Dermis microvascular lymphatic vessel endothelial cell (primary cell): ENCODE measurements at places on chromosomes 1 and 21.

DNA sequence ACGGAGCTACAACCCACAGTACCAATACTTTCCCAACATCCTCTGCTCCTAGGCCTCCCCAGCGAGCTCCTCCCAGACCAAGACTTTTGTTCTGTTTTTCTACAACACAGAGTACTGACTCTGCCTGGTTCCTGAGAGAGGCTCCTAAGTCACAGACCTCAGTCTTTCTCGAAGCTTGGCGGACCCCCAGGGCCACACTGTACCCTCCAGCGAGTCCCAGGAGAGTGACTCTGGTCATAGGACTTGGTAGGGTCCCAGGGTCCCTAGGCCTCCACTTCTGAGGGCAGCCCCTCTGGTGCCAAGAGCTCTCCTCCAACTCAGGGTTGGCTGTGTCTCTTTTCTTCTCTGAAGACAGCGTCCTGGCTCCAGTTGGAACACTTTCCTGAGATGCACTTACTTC, 20.6 kb downstream of the PLA2G5 start:
- DNase-seq, result no peak

GRCh38 chr1:233916706-233917105, 12.2 kb downstream of the SLC35F3 start:
- no peak for DNase-seq

DNA sequence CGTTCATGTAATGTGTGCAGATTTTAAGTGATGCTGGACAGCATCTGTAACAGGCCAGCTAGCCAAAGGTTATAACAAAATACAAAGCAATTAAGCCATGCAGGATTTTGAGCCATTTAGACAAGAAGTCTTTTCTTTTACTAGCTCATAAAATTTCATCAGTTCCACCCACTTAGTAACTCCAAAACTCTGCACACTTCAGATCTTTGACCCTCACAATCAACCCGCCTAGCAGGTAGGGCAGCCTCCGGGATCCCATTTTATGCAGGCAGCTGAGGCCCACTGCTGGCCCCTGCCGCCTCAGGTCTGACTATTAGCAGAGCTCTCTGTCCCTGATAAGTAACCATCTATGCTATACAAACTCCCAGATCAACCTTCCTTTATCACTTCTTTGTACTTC, 9.2 kb downstream of the LBR start:
- no peak for DNase-seq

- no peak for DNase-seq
Observed at GRCh38 chr1:24136956-24137539, 5.9 kb downstream of the IL22RA1 start.

GRCh38 chr1:15837931-15838330, 9.6 kb upstream of the SPEN start:
- no peak for DNase-seq

- DNase-seq, result no peak
Observed at GRCh38 chr1:152111515-152111968, 3.7 kb downstream of the TCHH start.

DNA sequence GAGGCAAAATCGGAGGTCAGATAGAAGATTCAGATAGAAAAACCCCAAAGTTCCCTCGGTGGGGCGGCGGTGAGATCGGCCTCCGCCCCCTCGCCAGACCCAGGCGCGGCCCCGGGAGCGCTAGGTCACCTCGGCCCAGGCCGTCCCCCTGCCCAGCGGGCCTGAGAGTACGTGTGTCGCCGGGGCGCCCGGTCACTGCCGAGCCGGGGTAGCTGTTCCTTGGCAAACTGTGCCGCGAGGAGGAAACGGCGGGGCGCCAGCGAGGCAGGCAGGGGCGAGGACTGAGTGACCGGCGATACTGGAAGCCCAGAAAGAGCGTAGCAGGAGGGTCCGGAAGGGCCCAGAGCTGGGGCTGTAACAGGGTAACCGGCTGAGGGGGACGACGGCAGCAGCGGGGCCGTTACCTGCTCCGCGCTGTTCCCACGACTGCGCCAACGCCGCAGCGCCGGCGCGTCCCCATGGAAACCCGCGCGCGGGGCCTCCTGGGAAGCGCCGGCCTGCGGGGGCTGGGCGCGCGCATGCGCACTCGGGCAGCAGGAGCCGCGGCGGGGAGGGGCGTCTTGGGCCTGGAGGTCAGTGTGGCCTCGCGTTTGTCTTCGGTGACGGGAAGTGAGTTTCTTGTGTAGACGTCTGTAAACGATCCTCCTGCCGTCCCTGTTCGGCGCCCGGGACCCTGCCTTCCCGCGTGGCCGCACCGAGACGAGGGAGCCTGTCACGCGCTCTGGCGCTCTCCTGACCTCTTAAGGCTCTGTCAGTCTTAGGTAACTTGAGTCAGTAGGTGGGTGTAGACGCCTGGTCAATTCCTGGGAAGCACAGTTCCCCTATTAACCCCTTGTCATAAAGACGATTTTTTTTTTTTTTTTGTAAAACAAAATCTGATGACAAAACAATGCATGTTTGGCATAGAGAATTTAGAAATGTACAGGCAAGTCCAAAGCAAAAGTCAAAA, at the start of gene LCA5L:
LCA5L (minus strand) TSS at position 458 of the 949 bp plus-strand sequence. CDS start 17,285 bp downstream, outside the sequence.
- peak; percentile 54 for DNase-seq

GRCh38 chr1:89721351-89721750, 88.4 kb downstream of the LRRC8C start:
- DNase-seq, result no peak

GRCh38 chr21:15275615-15276235, 210.9 kb upstream of the NRIP1 start:
- DNase-seq, result no peak

GRCh38 chr1:198775606-198776005, 136.8 kb downstream of the PTPRC start:
- no peak for DNase-seq

DNA sequence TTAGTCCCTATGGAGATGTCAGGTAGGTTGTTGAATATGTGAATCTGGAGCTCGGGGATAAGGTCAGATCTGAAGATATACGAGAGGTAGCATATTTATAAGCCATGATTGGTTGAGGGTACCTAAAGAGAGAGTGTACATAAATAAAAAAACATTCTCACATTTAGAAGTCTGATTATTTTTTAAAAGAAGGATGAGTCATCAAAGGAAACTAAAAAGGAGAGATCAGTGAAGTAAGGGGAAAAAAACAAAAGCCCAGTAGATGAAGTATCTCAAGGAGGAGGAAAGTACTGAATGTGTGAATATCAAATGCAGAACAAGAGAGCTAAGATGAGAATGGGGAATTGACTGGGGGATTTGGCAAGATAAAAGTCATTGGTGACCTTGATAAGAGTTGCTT, 15.7 kb upstream of the ANGPTL1 start:
- DNase-seq, result no peak

DNA sequence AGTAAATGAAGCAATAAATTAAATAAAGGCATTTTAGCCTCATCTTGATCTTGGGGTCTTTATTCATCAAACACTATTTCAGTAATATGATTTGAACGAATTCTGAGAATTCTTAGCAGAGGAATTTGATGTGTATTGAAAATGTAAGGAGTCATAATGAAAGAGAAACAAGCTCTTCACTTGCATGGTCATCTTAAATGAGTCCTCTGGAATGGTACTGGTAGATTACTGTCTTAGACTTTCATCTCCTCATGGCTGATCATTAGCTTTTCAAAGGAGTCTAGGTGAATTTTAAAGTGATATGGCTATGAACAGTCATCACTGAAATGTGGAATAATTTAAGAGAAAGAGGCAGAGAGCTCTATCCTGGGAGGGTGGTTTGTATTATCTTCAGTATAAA, 30.0 kb downstream of the PRRC2C start:
- DNase-seq, result no peak

DNA sequence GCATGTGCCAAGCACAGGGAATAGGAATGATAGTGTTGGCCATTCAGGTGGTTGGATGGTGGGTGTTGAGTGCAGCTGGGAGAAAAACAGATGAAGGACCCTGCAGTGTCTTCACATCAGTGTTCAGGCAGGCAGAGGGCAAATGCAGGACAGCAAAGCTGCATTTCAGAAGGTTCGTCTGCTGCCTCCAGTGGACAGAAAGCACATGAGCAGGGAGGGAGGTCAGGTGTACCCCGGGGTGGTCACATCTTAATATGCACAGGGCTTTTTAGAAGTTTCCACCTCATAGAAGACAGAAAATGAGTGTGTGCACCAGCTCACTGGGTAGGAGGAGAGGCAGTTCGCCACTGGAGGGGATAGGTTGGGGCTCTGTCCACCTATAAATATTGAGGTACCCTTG, 184.9 kb downstream of the SLC35F3 start:
- no peak for DNase-seq

DNA sequence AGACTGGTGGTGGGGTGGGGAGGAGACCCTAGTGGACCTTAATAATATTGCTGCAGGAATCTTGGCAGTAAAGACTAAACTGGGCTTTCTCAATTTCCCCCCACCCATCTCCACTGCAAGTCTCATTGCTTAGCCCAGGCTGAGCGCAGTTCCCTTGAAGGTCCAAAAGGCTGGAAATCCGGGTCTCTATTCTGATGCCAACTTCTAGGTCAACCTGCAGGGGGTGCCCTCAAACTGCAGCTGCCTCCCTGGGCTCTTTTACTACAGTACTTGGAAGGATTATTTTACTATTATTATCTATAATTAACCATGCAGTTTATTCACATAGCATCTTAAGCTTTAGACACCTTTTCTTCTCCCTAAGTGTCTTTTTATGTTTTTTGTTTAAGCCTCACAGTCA, 85.4 kb upstream of the WARS2 start:
- no peak for DNase-seq

DNA sequence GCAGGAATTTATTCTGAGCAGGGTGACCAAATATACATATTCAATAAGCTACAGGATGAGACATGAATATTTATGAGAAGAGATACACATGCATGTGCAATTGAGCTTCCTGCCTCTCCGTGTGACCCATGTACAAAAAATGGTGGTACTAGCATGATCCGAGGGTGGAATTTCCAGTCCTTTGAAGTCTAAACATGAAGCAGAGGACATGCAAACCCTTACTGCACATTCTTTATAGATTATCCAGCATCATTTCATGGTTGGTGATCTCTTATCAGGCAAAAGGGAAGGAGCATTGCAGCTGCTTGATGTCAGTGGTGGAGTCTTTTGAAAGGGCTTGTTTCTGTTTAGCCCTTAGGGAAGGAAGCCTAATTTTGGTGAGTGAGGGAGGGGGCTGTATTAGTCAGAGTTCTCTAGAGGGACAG, 448.6 kb downstream of the SETD4 start:
- no peak for DNase-seq

- peak; percentile 39 for DNase-seq
Observed at GRCh38 chr1:27438621-27439061, 46.2 kb downstream of the GPR3 start.

- DNase-seq, result no peak
Observed at GRCh38 chr1:5504364-5504740, 487.9 kb downstream of the NPHP4 start.

- DNase-seq, result no peak
Observed at GRCh38 chr1:227758366-227758765, 23.1 kb downstream of the SNAP47 start.

DNA sequence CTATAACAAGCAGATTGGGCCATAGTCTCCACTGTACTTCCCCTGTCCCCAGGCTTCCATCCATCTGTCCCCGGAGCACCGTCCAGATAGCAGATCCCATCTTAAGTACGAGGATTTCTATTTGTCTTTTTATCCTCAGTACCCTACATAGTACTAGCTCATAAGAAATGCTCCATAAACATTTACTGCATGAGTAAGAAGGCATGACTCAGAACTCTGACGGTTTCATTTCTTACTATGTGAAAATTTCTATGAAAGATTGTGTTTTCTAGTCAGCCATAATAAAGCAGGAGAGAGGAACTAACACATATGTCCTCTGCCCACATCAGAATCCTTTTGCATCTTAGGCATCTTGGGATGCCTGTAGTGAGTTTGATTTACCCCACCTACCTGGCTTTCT, 49.5 kb downstream of the CHD1L start:
- no peak for DNase-seq

DNA sequence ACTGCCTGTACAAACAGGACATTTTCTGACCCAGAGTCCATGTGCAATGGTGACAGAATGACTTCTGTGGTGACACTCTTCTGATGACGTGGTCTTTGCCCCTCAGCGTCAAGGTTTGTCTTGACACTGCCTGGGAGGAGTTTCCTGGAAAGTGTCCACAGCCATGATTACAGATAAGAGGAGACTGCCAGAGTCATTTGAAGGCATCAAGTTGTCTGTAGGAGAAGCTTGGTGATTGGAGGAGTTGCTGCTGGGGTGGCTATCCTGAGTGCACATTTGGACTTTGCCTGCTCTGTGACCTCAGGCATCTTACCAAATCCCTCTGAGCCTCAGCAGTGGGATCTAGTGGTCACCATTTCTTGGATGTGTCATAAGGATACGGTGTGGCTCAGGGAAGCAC, 17.7 kb downstream of the TCHHL1 start:
- DNase-seq, result no peak

DNA sequence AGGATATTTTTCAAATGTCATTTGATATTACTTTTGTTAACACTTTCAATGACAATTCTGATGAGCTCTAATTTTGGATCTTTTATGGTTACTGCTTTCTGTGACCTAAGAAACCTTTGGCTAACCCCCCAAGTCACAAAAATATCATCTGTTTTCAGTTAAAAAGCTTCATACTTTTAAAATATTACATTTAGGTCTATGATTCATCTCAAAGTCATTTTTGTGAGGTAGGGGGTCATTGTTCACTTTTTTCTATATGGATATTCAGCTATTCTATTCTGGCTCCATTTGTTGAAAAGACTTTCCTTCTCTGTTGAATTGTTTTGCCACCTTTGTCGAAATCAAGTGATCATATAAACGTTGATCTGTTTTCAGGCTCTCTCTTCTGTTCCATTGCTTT, 44.8 kb downstream of the UCHL5 start:
- DNase-seq, result peak; percentile 9

DNA sequence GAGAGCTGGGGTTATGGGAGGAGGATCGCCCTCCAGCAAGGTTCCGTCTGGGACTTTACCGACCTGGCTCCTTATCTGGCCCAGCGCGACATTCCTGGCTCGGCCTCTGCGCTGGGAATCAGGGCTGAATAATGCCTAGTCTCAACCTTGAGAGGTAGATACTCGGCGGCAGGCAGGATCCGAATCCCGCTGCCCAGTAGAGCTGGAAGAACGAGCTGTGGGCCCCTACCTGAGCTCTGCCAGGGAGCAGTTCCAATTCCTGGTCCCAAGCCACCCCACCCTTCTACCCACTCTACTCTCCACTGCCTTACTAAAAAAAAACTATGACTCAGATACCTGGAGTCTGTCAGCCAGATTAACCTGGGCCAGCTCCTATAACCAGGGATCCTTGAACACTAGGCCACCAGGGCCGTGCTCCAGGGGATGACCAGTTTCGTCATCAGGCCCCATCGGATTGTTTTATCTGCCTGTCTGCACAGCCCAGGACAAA, 53.6 kb downstream of the RHBG start:
- no peak for DNase-seq

DNA sequence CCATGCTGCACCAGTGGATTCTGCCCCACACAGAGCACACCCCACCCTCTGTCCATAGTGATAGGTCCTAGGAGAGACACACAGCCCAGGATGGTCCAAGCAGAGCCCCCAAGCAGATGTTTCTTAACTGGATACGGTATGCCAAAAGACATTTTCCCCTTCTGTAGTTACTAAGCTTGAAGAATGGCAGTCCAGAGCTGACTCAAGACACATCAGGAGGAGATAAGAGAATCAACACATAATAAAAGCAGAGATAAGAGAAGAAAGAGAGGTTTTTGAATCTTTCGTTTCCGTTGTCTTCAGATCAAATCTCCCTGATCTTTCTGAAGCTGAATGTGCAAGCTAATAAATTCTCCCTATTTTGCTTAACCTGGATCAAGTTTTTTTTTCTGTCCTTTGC, 21.8 kb upstream of the CASQ2 start:
- DNase-seq, result no peak
